Lung microvascular endothelial cell (primary cell): ENCODE measurements at places on chromosomes 5 and 9. TPM values are rescaled to one million over a fixed set of nuclear protein-coding genes. Genes with fewer than 3 reads are reported as not detected.

The SKIC3 gene
- 69.7 and 91.5 TPM in 2 replicates for total RNA-seq

DNA sequence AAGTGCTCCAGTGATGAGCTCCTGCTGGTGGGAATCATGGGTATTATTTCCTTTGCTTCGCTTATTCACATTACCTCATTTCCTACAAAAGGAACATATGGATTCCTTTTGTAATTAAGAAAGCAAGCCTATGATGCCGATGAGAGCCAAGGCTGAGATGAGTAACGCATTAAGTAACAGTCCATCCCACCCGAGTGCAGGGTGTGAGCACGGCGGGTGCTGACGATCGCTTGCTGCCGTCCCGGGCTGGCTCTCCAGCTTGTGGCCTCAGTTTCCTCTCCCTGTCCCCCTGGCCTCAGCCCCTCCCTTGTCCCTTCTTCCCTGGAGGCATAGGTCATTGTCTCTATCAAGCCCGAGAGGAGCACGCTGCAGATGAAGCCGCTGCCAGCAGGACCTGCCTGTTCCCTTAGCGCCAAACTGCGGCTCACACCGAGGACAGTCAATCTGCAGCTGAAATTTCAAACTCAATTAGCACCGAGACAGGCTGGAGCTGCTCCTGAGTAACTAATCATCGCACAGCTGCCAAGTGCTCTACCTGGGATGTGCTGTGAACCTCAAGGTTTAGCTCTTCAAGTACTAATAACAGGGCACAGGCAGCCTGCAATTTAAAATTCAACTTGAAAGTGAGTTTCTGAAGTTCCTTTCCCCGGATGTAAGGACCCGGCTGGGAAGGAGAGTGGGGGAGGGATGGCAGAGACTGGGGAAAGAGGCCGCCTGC, 115.2 kb upstream of the RAPGEF1 start:
- peak; percentile 51 for DNase-seq

DNA sequence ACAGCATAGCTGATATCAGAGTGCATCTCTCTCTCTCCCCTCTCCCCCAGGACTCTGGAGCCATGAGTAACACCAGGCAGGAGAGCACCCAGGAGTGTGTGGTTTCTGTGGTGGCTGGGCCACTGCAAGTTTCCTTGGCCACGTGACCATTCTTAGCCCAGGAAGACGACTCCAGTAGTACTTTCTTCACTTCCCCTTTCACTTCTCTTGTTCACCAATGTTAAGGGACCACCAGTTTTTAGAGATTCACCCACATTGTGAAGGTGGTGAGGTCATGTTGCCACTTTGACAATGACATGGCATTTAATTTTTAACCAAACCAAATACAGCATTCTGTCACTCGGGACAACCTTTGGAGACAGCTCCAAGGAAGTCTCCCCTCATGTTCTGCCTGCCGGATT, 17.9 kb upstream of the DAPK1 start:
- no peak for DNase-seq

The DMRT3 gene
- not detected in 2 replicates for total RNA-seq

GRCh38 chr5:61440086-61440485, 108.0 kb downstream of the ZSWIM6 start:
- no peak for DNase-seq

DNA sequence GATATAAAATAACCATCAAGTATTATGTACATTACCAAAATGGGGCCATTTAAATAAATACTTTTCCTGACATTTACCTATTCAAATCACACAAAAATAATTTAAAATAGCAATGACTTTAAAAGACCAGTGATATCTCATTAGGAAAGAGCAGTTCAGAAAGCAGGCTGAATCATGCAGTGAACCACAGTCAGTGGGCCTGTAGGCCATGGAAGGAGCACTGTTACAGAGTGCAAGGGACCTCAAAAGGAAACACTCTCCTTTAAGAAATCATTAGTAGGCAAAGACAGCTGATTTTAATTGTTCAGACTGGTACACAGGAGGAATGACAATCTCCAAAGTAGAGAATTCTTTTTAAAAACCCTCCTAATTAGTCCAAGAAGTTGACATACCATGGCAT, 283.5 kb upstream of the EFNA5 start:
- DNase-seq: no peak

The TXN gene
- total RNA-seq: 168 and 197 TPM in 2 replicates

The BTNL3 gene
- total RNA-seq: not detected in 2 replicates

The TAF11L10 gene
- not detected in 2 replicates for total RNA-seq

- no peak for DNase-seq
These were observed 240.3 kb downstream of the TLE4 start for GRCh38 chr9:79812099-79812498.

The PKD2L2 gene
- not detected in 2 replicates for total RNA-seq

GRCh38 chr5:15538516-15538915, 38.5 kb downstream of the FBXL7 start:
- no peak for DNase-seq
